Purkinje cell (primary cell): ENCODE measurements at places on chromosomes 13 and 19. TPM values are rescaled to one million over a fixed set of nuclear protein-coding genes. Genes with fewer than 3 reads are reported as not detected.

CRTC1 gene
- 0.47 and 1.2 TPM in 2 replicates for polyA plus RNA-seq

MYCBP2 gene
- 139 and 195 TPM in 2 replicates for polyA plus RNA-seq

ZIC2 gene
- polyA plus RNA-seq = 12.1 and 16.0 TPM in 2 replicates

ZNF304 gene
- 1.7 and 3.0 TPM in 2 replicates for polyA plus RNA-seq

SPRY2 gene
- polyA plus RNA-seq = 28.2 and 34.0 TPM in 2 replicates

RXFP2 gene
- polyA plus RNA-seq = not detected in 2 replicates

ZIC5 gene
- 1.9 and 2.6 TPM in 2 replicates for polyA plus RNA-seq

LGALS4 gene
- polyA plus RNA-seq = not detected in 2 replicates

DCT gene
- polyA plus RNA-seq = 0.04 and 0.80 TPM in 2 replicates

DKKL1 gene
- not detected in 2 replicates for polyA plus RNA-seq

BAX gene
- polyA plus RNA-seq = 1.0 TPM in 1 of 2 replicates, not detected in the other

SLITRK6 gene
- polyA plus RNA-seq = 0.82 TPM in 1 of 2 replicates, not detected in the other

OR7A17 gene
- polyA plus RNA-seq = not detected in 2 replicates

DACH1 gene
- polyA plus RNA-seq = 57.9 and 62.9 TPM in 2 replicates

SOX1 gene
- 1.7 and 2.4 TPM in 2 replicates for polyA plus RNA-seq

C13orf42 gene
- polyA plus RNA-seq = not detected in 2 replicates

PPP5C gene
- 12.9 and 13.0 TPM in 2 replicates for polyA plus RNA-seq

CFAP97D2 gene
- not detected in 2 replicates for polyA plus RNA-seq

CABP5 gene
- not detected in 2 replicates for polyA plus RNA-seq

CLEC4M gene
- 0.44 TPM in 1 of 2 replicates, not detected in the other for polyA plus RNA-seq

PRR36 gene
- 0.87 and 1.3 TPM in 2 replicates for polyA plus RNA-seq

DZIP1 gene
- 4.0 and 4.9 TPM in 2 replicates for polyA plus RNA-seq

OLFM2 gene
- polyA plus RNA-seq = 0.45 and 2.6 TPM in 2 replicates
